ENCODE measurements at places on chromosomes 2 and 18. TPM values are rescaled to one million over a fixed set of nuclear protein-coding genes. Genes with fewer than 3 reads are reported as not detected.

DNA sequence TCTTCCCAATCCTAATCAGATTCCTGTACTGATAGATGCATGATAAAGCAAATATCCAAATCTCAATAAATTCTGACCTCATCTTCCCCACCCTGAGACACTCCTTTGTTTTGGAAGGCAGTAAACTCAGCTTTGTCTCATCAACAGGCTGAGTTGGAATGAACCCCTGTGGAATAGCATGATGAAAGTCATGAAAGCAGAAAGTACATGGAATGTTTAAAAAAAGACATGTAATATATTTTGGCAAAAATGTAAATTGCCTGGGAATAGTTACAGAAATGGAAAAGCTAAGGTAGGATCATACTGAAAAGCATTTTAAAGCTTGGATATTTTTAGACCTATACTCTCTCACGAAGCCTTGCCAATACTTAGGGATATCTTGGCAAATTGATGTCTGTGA is 468.7 kb upstream of the CDH7 start:
- no peak for DNase-seq
- H3K4me1 ChIP-seq = no peaks in the 10 kb centered on the region
- no peaks in the 10 kb centered on the region for H3K27me3 ChIP-seq
- no peaks in the 10 kb centered on the region for H3K36me3 ChIP-seq
- no peak overlapping the region for H3K4me3 ChIP-seq

DNA sequence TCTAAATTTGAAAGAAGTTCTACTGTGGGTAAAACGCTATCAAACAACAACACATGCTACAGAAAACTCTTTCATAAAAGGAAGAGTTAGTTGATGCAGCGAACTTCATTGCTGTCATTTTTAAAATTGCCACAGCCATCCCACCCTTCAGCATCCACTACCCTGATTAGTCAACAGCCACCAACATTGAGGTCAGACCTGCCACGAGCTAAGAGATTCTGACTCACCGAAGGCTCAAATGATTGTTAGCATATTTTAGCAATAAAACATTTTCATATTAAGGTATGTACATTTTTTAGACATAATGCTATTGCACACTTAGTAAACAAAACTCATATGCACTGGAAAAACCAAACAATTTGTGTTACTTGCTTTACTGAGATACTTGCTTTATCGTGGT is 347.1 kb downstream of the CLIP4 start:
- H3K36me3 ChIP-seq = no peaks in the 10 kb centered on the region
- no peak for DNase-seq
- H3K27ac ChIP-seq = no peak overlapping the region
- H3K27me3 ChIP-seq = no peaks in the 10 kb centered on the region

DNA sequence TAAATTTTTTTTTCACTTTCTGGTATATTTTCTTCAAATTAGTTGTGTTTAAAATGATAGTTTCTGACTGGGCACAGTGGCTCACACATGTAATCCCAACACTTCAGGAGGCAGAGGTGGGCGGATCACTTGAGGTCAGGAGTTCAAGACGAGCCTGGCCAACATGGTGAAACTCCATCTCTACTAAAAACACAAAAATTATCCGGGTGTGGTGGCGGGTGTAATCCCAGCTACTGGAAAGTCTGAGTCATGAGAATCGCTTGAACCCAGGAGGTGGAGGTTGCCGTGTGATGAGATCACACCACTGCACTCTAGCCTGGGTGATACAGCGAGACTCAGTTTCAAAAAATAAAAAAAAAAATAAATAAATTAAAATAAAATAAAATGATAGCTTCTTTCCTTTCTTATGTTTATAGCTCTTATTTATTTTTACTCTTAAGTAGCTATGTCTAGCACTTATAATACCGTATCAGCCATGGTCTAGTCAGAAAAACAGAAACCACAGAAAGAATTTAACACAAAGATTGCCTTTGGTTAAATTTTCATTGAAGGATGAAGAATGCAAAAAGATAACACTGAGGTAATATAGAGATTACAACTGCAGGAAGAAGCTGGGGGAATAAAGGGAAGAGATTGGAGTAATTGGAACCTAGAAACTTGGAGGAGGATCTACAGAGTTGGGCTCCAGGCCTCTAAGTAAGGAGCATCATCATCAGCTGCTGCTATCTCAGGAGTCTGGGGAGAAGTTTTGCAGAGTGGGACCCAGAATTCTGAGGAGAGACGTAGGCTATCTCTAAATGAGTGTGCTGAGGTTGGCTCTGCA is 54.7 kb upstream of the MBOAT2 start:
- no peaks in the 10 kb centered on the region for H3K4me1 ChIP-seq
- H3K27ac ChIP-seq = no peak overlapping the region
- H3K27me3 ChIP-seq = no peaks in the 10 kb centered on the region
- H3K36me3 ChIP-seq = no peaks in the 10 kb centered on the region

The ATP6V1B1 gene
- total RNA-seq = not detected

The CNTNAP5 gene
- not detected for total RNA-seq

DNA sequence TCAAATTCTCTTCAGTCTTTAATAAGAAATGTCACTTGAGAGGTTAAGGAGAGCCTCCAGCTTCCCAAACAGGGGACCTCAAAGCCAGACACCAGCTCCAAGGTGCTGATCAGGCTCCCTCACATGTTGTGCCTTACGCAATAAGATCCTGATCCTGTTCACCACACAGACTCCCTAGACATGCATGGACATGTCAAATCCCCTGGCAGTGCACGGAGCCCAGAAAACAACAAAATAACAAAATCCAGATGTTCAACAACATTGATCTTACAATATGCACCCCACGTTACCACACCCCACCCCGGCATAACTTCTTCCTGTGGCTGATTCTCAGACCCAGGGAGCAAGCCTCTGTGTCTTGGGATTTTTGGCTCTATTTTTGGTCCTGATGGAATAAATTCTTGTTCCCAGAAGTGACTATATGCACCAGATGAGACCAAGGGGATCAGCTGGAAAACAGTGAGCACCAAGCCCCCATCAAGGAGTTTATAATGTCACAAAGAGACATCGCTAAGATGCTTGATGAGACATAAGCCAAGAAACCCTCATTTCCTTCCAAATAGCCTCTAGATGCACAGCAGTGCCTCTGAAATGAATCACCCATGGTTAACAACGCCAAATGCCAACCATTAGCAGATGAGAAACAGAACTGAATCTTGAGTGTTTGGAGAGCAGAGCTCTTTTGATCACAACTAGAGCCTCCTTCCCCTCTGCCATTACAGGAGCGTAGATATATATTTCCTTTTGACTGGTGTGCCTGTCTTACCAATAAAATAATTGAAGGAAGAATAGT is 198.2 kb downstream of the PRKCE start:
- no peak for DNase-seq
- H3K27me3 ChIP-seq = no peaks in the 10 kb centered on the region
- H3K27ac ChIP-seq = no peak overlapping the region
- peaks cover 9% of the 10 kb centered on the region for H3K4me1 ChIP-seq
- no peak overlapping the region for H3K4me3 ChIP-seq

- no peaks in the 10 kb centered on the region for H3K27me3 ChIP-seq
- H3K4me1 ChIP-seq = peaks cover 35% of the 10 kb centered on the region
- no peaks in the 10 kb centered on the region for H3K36me3 ChIP-seq
- no peak for DNase-seq
Measured at GRCh38 chr18:48892146-48892855, 58.5 kb downstream of the SMAD7 start.

The REG1B gene
- total RNA-seq = not detected

All from right atrium auricular region (tissue), 2 donors.